ENCODE measurements at places on chromosomes 12 and 14.

DNA sequence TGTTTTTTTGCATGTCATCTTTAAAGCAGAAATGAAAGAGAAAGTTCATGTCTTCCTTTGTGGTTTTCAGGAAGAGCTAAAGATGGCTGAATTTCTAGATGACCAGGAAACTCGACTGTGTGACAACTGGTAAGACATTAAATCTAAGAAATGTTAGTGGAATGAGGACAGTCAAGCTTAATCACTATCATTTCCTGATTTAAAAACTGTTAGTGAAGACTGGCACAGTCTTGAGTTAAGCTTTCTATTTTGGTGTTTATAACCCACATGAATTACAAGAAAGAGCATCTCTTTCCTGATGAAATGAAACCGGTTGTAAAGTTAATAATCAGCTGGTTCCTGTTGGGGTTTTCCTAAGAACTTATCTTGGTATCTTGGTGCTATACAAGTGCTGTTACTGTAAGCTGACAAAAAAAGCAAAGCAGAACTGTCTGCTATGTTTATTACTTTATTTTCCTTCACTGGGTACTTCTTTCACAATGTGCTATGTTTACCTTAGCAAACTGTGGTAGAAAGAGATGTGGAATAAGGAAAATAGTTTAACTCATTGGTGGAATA lies 5.2 kb downstream of the TRAFD1 start:
- peaks cover 49% of the 10 kb centered on the region for H3K36me3 ChIP-seq
- no peaks in the 10 kb centered on the region for H3K27me3 ChIP-seq
- peaks cover 61% of the 10 kb centered on the region for H3K4me1 ChIP-seq
- peak overlapping the region; percentile 60 for H3K4me3 ChIP-seq
- peak overlapping the region; percentile 89 for H3K27ac ChIP-seq

DNA sequence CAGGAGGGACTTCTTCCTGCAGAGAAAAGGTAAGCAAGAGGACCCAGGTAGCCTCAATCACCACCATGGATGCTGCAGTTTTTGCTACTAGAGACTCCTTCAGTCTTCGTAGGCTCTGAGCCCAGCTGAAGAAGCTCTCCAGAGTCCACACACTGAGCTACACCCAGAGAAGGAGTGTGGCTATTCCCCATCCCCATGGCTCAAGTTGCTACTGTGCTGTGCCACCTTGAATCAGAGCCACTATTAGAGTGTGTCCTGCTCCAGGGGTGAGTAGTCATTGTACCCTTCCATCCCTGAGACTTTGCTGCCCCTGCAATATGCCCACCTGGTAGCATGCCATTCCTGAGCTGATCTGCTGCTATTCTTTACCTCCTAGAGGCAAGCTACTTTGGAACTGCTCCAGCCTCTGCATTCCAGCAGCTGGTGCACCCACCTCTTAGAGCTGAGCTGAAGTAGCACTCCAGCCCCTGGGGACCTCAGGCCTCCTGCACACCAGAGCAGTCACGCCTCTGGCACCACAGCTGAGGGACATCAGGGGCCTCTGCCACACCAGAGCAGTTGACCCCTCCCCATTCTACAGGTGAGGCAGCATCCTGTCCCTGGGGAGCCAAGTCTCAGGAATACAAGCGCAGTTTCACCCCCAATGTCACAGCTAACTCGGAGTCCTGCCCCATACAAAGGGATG lies 213.0 kb downstream of the TRHDE start:
- no peak for DNase-seq
- H3K27me3 ChIP-seq, result no peaks in the 10 kb centered on the region
- H3K27ac ChIP-seq, result no peak overlapping the region
- H3K4me1 ChIP-seq, result no peaks in the 10 kb centered on the region
- no peaks in the 10 kb centered on the region for H3K36me3 ChIP-seq
- H3K4me3 ChIP-seq, result no peak overlapping the region

- no peaks in the 10 kb centered on the region for H3K27me3 ChIP-seq
Measured at GRCh38 chr14:87491816-87492215, 501.2 kb downstream of the GALC start.

DNA sequence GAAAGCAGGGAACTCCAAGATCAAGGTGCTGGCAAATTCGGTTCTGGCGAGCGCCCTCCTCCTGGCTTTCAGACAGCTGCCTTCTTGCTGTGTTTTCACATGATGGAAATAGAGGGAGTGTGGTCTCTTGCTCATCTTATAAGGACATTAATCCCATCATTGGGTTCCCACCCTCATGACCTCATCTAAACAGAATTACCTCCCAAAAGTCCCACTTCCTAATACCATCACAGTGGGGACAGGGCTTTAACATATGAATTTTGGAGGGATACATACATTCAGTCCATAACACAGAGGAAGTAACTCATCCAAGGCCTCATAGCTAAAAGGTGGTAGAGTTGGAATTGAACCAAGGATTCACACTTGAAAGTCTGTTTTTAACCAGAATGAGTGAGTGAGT lies 28.6 kb downstream of the DYRK2 start:
- H3K4me1 ChIP-seq, result peaks cover 11% of the 10 kb centered on the region
- H3K4me3 ChIP-seq, result no peak overlapping the region
- H3K27me3 ChIP-seq, result no peaks in the 10 kb centered on the region

DNA sequence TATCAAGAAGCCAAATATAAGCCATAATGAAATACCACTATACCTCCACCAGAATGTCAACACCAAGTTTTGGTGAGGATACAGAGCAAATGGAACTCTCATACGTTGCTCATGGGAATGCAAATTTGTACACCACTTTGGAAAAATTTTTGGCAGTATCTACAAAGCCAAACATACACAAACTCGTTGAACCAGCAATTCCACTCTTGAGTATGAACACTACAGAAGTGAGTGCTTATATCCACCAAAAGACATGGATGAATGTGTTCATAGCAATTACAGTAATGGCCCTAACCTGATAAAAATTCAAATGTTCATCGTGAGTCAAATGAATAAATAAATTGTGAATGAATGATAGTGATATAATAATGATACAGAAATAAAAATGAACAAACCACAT lies 24.8 kb downstream of the C12orf71 start:
- H3K36me3 ChIP-seq, result no peaks in the 10 kb centered on the region
- no peak overlapping the region for H3K27ac ChIP-seq
- peaks cover 2% of the 10 kb centered on the region for H3K4me1 ChIP-seq
- H3K4me3 ChIP-seq, result no peak overlapping the region
- DNase-seq, result no peak

DNA sequence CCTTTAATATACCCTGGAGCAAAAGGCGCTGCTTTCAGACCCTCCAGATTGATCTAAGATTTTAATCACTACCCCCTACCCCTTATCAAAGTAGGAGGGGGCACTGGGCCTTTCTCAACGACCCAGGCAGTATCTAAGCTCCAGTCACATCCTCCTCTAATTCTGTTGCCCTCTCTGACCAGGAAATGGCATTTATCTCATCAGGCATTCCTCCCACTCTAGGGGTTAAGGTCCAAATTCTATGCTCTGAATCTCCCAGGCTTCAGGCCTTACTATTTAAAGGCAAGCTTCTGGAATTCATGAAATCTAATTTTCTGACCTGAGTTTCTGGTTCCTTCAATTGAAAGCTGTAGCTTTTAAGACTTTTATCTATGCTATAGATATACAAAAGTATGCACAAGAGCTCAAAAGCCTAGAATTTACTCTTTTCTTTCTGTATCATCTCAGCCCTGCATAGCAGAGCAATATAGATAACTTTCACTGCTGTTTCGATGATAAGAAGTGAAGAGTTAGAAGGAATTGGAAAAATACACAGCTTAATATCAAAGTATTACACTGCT lies 622.9 kb downstream of the RPS29 start:
- H3K27me3 ChIP-seq, result no peaks in the 10 kb centered on the region
- H3K27ac ChIP-seq, result no peak overlapping the region
- DNase-seq, result no peak
- H3K4me3 ChIP-seq, result no peak overlapping the region
- no peaks in the 10 kb centered on the region for H3K36me3 ChIP-seq

GRCh38 chr14:54650331-54650958 lies 83.5 kb downstream of the SAMD4A start:
- peaks cover 4% of the 10 kb centered on the region for H3K4me1 ChIP-seq
- no peak for DNase-seq
- no peaks in the 10 kb centered on the region for H3K36me3 ChIP-seq
- H3K4me3 ChIP-seq, result no peak overlapping the region

GRCh38 chr12:87509237-87509820 lies 519.9 kb downstream of the C12orf50 start:
- DNase-seq, result no peak
- H3K27me3 ChIP-seq, result no peaks in the 10 kb centered on the region
- no peak overlapping the region for H3K27ac ChIP-seq
- no peak overlapping the region for H3K4me3 ChIP-seq

- H3K36me3 ChIP-seq, result peaks cover 15% of the 10 kb centered on the region
- DNase-seq, result no peak
- H3K4me1 ChIP-seq, result peaks cover 51% of the 10 kb centered on the region
- H3K27me3 ChIP-seq, result no peaks in the 10 kb centered on the region
Measured at GRCh38 chr12:25594376-25594775, 41.3 kb upstream of the LMNTD1 start.

- H3K27ac ChIP-seq, result peak overlapping the region; percentile 76
- no peaks in the 10 kb centered on the region for H3K27me3 ChIP-seq
- H3K36me3 ChIP-seq, result peaks cover 15% of the 10 kb centered on the region
- peaks cover 38% of the 10 kb centered on the region for H3K4me1 ChIP-seq
- peak; percentile 48 for DNase-seq
- H3K4me3 ChIP-seq, result no peak overlapping the region
Measured at GRCh38 chr14:97878727-97879126, 1081.5 kb downstream of the VRK1 start.

GRCh38 chr12:70379846-70380245 lies 13.8 kb downstream of the KCNMB4 start:
- H3K36me3 ChIP-seq, result peaks cover 4% of the 10 kb centered on the region
- DNase-seq, result no peak
- H3K27me3 ChIP-seq, result no peaks in the 10 kb centered on the region
- H3K4me3 ChIP-seq, result no peak overlapping the region
- peak overlapping the region; percentile 73 for H3K27ac ChIP-seq
- peaks cover 15% of the 10 kb centered on the region for H3K4me1 ChIP-seq

DNA sequence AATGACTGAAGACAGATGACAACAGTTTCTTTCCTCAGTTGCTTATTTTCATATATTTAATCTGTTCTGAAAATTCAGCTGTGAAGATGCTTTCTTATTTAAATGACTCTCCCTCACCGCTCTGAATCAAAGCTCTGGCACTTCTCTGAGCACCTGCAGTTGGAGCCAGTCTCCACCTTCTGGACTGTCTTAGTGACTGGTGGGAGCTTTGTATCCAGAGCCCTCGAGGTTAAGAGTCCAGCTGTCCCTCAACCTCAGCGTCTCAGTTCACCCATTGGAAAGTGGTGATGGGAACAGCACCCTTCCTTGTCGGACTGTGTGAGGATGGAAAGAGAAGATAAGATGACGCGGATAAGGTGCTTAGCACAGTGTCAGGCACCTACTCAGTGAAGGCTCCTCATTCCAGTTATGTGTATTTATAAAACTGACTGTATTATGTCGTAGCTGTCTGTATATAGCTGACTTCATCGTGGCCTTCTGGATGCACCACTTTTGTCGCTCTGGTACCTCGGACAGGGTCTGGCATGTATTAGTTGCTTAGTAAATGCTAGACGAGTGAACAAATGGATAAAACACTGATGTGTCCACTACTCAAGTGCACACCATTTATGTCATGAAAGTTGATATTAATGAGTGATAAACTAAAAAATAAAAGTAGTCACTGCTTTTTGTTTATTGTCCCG lies 34.5 kb downstream of the ELK3 start:
- DNase-seq, result no peak
- H3K27ac ChIP-seq, result no peak overlapping the region
- peaks cover 8% of the 10 kb centered on the region for H3K4me1 ChIP-seq
- peaks cover 35% of the 10 kb centered on the region for H3K36me3 ChIP-seq
- H3K4me3 ChIP-seq, result no peak overlapping the region
